ENCODE measurements at places on chromosomes 2 and 18. TPM values are rescaled to one million over a fixed set of nuclear protein-coding genes. Genes with fewer than 3 reads are reported as not detected.

Gene TDRD15
- total RNA-seq: not detected

Gene NTSR2
- total RNA-seq: not detected

Gene UGT1A10
- not detected for total RNA-seq

Gene KCNIP3
- not detected for total RNA-seq

Gene RAMP1
- total RNA-seq: 5.8 TPM

Gene EMILIN1
- 1.4 TPM for total RNA-seq

Gene ALK
- not detected for total RNA-seq

Gene NT5C1B
- not detected for total RNA-seq

GRCh38 chr18:52319424-52319983, 20.5 kb upstream of the DCC start:
- H3K4me3 ChIP-seq: no peak overlapping the region
- no peaks in the 10 kb centered on the region for H3K36me3 ChIP-seq
- H3K4me1 ChIP-seq: no peaks in the 10 kb centered on the region

- no peak overlapping the region for H3K27ac ChIP-seq
- peaks cover 3% of the 10 kb centered on the region for H3K4me1 ChIP-seq
- H3K4me3 ChIP-seq: no peak overlapping the region
- no peak for DNase-seq
- no peaks in the 10 kb centered on the region for H3K36me3 ChIP-seq
Measured at GRCh38 chr2:17800693-17801458, 15.4 kb upstream of the MSGN1 start.

- H3K27me3 ChIP-seq: no peaks in the 10 kb centered on the region
- peaks cover 33% of the 10 kb centered on the region for H3K36me3 ChIP-seq
- DNase-seq: no peak
- H3K27ac ChIP-seq: no peak overlapping the region
- peaks cover 70% of the 10 kb centered on the region for H3K4me1 ChIP-seq
- H3K4me3 ChIP-seq: no peak overlapping the region
Measured at GRCh38 chr2:177243476-177243875, 21.1 kb downstream of the NFE2L2 start.

DNA sequence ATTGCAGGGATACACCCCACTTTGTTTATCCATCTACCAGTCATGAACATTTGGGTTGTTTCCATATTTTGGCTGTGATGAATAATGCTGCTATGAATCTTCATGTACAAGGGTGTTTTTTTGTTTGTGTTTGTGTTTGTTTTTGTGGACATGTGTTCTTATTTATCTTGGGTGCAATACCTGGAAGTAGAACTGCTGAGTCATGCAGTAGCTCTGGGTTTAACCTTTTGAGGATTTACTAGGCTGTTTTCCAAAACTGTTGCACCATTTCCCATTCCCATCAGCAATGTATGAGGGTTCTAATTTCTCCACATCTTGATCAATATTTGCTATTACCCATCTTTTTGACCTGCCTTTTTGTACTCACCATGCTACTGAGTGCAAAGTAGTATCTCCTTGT, 140.0 kb upstream of the CYP1B1 start:
- H3K36me3 ChIP-seq: no peaks in the 10 kb centered on the region
- H3K4me3 ChIP-seq: no peak overlapping the region
- no peak for DNase-seq
- peaks cover 13% of the 10 kb centered on the region for H3K4me1 ChIP-seq

DNA sequence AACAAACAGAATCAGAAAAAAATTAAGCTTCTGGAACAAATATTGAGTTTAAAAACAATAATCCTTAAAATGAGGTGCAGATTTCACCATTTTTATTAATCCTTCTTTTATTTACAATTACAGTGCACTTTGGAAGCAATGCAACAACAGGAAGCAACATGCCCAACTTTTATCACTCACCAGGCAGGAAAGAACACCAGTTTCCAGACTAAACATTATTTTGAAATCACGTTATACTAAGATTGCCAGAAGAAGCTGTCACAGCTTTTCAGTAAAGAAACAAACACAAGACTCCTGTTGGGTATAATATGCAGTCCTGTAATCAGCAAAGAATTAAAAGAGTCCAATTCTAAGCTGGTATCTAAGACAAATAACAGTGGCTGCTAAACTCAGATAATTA, 137.9 kb upstream of the ZC3H15 start:
- no peak overlapping the region for H3K27ac ChIP-seq
- no peak for DNase-seq
- H3K27me3 ChIP-seq: no peaks in the 10 kb centered on the region
- H3K4me1 ChIP-seq: no peaks in the 10 kb centered on the region

DNA sequence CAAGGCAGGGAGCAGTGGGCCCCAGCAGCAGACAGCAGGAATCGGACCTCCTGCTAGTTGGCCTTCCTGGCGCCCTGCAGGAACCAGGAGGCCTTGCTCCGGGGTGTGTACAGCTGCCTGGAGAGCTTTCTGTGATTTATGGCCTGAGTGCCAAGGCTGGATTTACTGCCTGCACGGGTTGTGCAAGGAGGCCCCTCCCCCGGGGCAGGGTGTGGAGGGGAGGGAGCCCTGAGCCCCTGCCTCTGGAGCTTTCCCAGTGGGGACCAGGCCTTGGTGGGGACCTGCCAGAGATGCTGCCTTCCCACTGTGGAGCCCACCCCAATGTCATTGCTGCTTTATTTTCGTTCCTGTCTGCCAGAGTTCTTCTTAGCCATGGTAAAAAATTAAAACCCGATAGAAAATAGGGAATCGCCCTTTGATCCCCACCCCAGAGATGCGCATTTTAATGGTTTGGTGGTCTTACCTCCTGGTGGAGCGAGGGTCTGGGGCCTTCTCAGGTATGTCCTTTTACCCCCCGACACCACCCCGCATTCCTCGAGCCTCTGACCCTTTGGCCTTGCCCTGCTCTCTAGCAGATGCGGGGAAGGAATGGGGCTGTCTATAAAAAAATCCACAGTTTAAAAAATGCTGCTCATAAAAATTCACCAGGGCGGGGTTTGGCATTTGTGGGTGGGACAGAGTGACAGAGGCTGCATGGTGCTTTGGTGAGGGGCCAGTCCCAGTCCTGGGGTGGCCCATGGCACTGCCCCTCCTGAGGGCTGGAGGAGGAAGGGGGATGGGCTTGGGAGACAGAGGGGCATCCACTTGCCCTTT, 6.9 kb upstream of the RALB start:
- H3K27me3 ChIP-seq: peaks cover 27% of the 10 kb centered on the region
- peaks cover 26% of the 10 kb centered on the region for H3K4me1 ChIP-seq
- no peak overlapping the region for H3K4me3 ChIP-seq

DNA sequence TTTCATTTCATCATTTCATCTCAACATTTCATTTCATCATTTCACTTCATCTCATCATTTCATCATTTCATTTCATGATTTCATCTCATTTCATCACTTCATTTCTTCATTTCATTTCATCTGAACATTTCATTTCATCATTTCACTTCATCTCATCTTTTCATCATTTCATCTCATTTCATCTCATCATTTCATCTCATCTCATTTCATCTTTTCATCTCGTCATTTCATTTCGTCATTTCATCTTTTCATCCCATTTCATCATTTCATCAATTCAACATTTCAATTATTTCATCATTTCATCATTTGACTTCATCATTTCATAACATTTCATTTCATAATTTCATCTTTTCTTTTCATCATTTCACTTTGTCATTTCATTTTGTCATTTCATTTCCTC, 128.4 kb downstream of the ANKRD30BL start:
- no peak for DNase-seq
- peaks cover 3% of the 10 kb centered on the region for H3K4me1 ChIP-seq
- H3K27me3 ChIP-seq: peaks cover 8% of the 10 kb centered on the region
- no peak overlapping the region for H3K27ac ChIP-seq

DNA sequence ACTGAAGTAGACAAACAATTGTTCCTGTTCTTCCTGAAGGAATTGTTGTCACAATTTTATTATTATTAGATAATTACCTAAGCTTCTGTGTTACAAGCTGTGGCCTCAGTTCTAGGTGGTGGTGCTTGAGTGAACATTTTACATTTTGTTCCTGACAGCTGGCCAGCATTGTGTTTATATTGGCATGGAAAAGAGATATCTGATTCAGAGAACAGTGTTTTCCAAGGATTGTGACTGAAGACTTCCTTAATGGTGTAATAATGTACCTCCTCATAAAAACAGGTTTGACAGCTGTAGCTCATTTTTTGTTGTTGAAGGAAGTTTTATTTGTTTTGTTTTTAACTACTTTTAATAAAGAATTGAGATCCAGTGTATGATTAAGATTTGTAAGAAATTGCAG, 95.2 kb downstream of the EPB41L5 start:
- peaks cover 21% of the 10 kb centered on the region for H3K4me1 ChIP-seq
- peaks cover 14% of the 10 kb centered on the region for H3K36me3 ChIP-seq
- H3K27ac ChIP-seq: no peak overlapping the region
- DNase-seq: no peak

DNA sequence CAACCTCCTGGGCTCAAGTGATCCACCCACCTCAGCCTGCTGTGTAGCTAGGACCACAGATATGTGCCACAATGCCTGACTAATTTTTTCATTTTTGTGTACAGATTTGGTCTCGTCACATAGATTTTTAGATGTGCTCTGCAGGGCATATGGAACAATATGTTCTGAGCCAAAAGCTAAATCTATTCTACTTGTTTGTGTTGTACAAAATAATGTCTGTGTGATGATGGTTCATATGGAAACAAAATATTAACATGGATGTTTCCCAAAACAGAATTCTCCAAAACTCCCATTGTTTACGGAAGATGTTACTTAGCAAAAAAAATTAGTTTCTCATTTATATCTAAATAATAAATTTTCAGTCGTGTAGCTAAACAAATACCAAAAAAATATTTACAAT, 12.6 kb upstream of the KLHL23 start:
- no peak overlapping the region for H3K4me3 ChIP-seq
- H3K27me3 ChIP-seq: peaks cover 4% of the 10 kb centered on the region
- no peak overlapping the region for H3K27ac ChIP-seq
- H3K36me3 ChIP-seq: no peaks in the 10 kb centered on the region
